Endothelial cell of umbilical vein (primary cell): ENCODE measurements at places on chromosomes 6 and 20.

- DNase-seq = no peak
Measured at GRCh38 chr6:42176981-42177380, 3.8 kb downstream of the GUCA1A start.

DNA sequence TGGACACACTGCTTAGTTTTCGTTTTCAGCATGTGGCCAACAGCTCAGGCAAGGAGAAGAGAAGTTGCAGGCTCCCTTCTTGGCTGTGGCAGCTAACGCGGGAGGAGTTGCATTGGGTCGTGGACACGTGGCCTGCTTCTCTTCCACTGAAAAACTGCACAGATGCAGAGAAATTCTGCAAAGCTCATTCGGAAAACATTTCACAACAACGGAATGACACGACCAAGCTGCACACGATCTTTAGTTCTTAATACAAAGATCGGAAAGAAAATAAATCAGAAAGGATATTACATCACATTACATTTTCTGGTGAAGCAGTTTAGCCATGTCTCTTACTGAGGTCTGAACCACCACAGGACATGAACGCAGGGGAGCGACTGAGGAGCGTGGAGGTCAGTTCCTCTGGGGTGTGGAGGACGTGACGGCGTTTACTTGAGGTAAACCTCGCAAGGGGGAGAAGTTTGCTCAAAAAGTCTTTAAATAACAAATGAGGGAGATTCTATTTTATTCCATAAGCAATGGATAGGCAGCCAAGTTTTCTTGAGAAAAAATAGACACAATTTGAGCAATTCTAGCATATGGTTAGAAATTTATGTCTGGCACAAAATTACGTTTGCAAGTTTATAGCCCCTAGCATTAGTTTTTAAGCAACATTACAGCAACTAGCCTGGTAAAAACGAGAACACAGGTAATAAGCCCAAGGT lies 178.3 kb downstream of the THBS2 start:
- DNase-seq = no peak

DNA sequence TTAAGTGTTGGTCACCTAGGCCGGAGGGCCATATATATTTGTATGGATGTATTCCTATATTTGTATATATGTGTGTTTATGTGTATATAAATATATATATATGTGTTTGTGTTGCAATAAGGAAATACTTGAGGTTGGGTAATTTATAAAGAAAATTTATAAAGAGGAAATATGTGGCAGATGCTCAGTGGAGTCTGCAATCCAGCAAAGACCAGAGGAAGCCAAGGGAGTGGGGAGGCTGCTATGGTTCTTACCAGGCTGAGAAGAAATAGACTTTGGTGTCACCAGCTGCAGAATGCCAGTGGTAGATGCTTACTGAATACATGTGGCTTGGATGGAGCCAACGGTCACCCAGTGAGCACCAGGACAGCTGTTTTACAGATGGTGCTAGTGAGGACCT lies 97.4 kb upstream of the ELOVL5 start:
- no peak for DNase-seq

DNA sequence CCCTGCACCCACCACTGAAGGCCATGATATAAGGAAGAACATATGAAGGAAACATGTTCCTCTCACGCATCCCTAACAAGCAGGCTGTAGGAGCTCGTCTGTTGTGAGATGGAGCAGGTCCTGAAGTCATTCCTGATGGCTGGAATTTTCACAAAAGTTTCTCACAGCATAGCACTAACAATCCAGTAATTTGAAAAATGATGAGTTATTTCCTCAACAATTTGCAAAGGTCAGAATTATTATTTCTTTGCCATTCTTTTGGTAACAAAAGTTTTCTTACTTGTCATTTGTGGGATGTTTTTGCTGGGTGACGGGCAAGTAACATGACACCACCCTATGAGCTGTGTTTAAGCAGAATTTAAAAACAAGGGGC lies 27.6 kb upstream of the FRMD1 start:
- no peak for DNase-seq

DNA sequence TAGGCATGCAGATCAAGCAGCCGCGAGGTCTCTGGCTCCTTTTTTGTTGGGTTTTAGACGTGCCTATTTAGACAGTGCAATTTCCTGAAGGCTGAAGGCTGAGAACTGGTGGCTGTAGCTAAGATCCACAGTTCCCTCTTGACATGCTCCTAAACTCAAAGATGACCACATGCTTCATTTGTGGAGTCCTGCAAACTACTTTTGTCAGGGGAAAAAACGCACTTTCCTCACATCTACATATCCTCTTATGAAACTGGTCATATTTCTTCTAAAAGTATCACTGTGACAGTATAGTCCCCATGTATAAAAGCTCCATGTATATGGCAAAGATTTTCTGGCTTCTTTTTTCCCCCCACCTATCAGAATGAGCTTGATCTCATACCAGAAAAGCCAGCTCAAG lies 30.7 kb downstream of the LYRM4 start:
- no peak for DNase-seq

DNA sequence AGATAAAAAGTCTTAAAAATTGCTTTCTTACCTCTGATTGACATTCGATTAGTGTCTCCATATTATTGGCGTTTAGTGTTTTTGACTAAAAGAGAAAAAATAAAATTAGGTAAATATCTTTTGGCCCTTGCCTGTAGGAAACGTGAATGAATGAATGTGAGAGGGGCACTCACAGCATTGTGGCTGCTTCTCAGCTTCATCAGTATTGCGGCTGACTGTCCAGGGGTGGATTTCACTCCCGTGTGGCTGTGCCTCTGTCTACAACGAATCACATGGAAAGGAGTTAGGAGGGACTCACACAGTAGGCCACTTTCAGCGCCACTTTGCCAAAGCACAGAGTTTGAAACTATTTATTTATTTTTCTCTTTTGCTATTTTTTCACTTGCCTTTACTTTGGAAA lies 844 bp downstream of the TAGAP start:
- DNase-seq = no peak

- no peak for DNase-seq
Measured at GRCh38 chr6:149919834-149920225, 3.1 kb downstream of the RAET1G start.

DNA sequence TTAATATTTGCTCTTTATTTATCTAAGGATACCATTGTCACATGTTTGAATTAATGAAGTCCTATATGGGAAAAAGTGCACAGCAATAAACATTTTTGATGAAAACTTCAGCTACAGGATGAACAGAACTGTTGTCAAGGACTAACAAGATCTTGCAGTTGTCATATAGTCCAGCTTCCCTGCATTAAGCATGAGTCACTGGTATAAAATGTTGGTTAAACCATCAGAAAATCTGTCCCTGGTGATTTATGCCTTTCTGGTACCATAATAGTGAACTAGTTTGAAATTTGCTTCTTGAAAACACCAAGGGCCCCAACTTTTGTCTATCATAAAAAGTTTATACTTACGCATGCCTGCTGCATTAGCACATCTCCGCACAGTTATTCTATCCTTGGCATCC lies 60.4 kb upstream of the RSPO3 start:
- peak; percentile 17 for DNase-seq

- DNase-seq = no peak
Measured at GRCh38 chr6:123503619-123504018, 133.1 kb downstream of the TRDN start.

GRCh38 chr20:20034486-20034885 lies 17.3 kb downstream of the NAA20 start:
- DNase-seq = no peak

DNA sequence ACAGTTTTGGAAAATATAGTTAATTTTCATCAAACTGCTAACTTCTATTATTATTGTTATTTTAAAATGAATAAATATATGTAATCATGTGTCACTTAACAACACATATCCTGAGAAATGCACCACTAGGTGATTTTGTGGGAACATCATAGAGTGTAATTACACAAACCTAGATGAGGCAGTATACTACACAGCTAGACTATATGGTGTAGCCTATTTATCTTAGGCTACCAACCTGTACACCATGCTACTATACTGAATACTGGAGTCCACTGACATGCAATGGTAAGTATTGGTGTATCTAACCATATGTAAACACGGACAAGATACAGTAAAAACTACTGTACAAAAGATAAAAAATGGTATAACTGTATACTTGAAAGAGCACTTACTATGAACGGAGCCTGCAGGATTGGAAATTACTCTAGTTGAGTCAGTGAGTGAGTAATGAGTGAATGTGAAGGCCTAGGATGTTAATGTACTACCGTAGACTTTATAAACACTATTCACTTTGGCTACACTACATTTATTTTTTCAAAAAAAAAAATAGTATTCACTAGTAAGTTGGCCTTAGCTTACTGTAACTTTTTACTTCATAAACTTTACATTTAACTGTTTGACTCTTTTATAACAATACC lies 72.4 kb downstream of the ASCC3 start:
- DNase-seq = no peak

- DNase-seq = peak; percentile 98
Measured at GRCh38 chr20:19815553-19815991, 57.5 kb downstream of the RIN2 start.

DNA sequence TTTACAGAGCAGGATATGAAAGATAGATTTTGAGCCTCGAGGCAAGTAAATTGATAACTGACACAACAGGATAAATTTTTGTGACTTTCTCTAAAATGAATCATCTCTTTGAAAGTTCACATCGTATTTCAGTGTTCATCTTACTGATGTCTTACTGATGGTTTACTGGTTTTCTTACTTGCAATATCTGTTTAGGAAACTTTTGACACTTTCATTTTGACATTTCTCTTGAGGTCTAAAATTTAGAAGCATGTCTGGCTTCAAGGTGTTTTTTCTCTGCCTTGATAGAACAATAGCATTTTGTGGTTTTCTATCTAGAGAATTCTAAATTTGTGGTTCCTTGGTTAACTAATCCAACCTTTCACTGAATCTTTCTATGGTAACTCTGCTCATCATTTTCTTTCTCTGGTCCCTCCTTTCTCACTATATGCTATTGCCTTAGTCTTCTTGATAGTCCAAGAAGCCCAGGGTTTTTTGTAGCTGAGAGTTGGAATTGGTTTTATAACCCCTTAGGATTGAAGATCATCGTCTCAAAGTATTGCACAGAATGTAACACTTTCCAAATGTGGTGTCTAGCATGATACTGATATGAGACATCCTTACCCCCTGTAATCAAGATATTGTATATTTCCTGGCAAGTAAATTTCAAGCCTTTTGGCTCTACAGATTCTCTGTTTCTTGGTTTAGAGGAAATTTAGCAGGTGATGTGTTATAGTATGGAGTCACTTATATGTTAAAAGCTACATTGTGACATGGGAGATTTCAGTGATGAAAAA lies 98.7 kb downstream of the RNF144B start:
- DNase-seq = no peak

- DNase-seq = no peak
Measured at GRCh38 chr6:55964136-55964535, 88.7 kb upstream of the BMP5 start.

GRCh38 chr6:82783587-82784236 lies 281.9 kb downstream of the UBE3D start:
- no peak for DNase-seq

- no peak for DNase-seq
Measured at GRCh38 chr6:20058912-20059311, 153.4 kb downstream of the MBOAT1 start.

DNA sequence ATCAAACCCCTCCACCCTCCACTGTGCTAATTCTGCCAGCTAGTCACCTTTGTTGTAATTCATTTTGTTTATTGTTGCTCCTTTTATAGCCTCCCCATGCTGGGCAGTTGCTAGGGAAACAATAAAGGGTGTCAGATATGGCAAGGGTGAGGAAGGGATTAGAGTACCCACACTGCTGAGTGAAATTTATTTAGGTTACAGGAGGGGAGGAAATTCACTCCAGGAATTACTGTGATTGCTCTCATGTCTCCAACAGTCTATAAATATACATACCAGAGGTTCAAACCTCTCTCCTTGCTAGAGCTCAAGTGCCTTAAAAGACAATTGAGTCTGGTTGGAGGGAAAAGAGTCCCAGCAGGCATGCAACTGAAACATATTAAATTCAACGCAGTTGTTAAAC lies 90.6 kb upstream of the ADGRF1 start:
- no peak for DNase-seq

DNA sequence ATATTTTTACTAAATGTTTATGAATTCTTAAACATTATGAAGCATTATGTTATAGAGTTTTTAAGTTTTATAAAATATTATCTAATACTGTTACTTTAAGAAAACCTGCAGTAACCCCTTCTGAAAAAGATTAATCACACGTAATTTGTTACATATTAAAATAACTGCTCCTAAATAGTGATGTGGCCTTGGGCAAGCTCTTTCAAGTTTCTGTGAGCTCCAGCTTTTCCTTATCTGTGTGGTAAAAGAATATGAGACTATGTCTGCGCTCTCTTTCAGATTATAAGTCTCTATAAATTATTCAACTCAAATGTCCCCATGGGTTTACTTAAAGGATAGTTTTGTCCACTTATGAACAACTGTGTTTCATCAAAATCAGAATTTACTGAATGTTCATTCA lies 31.9 kb downstream of the HLA-DMB start:
- DNase-seq = no peak

- DNase-seq = no peak
Measured at GRCh38 chr6:129233458-129234134, 350.7 kb downstream of the LAMA2 start.

GRCh38 chr20:2116170-2116940 lies 14.7 kb downstream of the STK35 start:
- no peak for DNase-seq

- DNase-seq = peak; percentile 85
Measured at GRCh38 chr6:30615219-30615957, 1.7 kb downstream of the PPP1R10 start.

GRCh38 chr6:42453031-42453653 lies 1.4 kb upstream of the TRERF1 start:
- DNase-seq = peak; percentile 52

- no peak for DNase-seq
Measured at GRCh38 chr6:34486106-34486740, 20.3 kb downstream of the PACSIN1 start.

- DNase-seq = no peak
Measured at GRCh38 chr20:57959018-57959417, 249.2 kb upstream of the PMEPA1 start.

GRCh38 chr6:108758884-108759283 lies 89.3 kb upstream of the ARMC2 start:
- no peak for DNase-seq

- DNase-seq = no peak
Measured at GRCh38 chr6:11542863-11543262, 5.3 kb downstream of the TMEM170B start.

GRCh38 chr20:63060057-63060991 lies 53.6 kb upstream of the BHLHE23 start:
- DNase-seq = no peak

DNA sequence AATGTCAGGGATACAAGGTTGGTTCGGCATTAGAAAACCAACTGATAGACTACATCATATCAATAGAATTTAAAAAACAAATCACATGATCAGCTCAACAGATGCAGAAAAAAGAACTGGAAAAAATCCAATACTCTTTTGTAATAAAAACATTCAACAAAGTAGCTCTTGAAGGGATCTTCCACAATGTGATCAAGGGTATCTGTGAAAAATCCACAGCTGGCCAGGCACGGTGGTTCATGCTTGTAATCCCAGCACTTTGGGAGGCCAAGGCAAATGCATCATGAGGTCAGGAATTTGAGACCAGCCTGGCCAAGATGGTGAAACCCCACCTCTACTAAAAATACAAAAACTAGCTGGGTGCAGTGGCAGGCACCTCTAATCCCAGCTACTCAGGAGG lies 63.1 kb downstream of the ASCC3 start:
- DNase-seq = no peak
